ENCODE measurements at places on chromosomes 5 and 9.

GRCh38 chr9:34252670-34253459 lies 74.0 kb downstream of the UBAP1 start:
- DNase-seq = peak; percentile 46

DNA sequence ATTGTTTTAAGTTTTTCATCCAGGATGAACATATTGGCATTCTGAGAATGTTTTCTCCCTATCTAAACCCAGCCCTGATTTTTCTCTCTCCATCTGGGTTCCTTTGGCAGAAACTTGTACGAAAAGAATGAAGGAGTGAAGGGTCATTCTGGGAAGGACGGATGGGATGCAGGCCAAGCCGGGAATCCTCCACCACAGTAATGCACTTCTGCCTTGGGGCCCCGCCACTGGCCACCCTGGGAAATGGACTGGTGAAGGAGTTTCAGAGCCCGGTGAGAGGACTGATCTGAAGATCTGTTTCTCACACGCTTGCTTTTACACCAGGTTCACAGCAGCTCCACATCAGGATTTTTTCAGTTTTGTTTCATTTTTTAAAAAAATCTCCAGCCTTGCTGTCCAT lies 554.8 kb downstream of the BNC2 start:
- peak; percentile 17 for DNase-seq

DNA sequence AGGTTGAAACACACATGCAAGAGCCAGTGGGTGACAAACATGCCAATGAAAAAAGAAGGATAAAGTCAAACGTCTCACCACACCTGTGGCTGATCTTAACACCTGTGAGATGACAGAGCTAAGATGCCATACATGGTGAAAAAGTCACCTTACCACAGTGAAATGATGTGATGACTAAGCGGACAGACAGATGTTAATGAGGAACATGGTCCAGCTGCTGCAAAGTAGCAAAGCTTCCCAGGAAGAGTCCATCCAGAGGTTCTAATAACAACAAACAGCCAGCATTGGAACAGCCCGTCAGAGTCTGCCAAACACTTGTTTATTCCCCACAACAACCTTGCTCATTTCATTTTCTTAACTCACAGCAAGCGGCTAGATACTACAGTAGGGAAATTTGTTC lies 1.9 kb downstream of the KIAA1191 start:
- no peak for DNase-seq

- no peak for DNase-seq
Measured at GRCh38 chr5:143646961-143647360, 165.0 kb upstream of the HMHB1 start.

DNA sequence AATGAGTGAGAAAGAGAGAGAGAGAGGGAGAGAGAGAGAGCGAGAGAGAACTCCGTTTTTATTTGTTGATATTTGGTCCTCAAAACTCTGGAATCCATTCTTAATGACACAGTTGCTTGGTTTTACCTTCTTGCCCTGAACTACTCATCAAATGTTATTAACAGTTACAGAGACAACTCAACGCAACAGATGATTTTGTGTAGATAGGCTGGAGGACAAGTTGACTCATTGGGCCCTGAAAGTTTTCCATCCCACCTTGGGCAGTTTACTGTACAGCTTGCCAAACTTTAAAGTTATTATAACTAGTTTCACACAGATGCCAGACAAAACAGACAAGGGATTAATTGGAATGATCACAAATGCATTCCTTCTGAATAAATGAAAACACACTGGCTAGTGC lies 339.9 kb downstream of the ARL15 start:
- peak; percentile 38 for DNase-seq

DNA sequence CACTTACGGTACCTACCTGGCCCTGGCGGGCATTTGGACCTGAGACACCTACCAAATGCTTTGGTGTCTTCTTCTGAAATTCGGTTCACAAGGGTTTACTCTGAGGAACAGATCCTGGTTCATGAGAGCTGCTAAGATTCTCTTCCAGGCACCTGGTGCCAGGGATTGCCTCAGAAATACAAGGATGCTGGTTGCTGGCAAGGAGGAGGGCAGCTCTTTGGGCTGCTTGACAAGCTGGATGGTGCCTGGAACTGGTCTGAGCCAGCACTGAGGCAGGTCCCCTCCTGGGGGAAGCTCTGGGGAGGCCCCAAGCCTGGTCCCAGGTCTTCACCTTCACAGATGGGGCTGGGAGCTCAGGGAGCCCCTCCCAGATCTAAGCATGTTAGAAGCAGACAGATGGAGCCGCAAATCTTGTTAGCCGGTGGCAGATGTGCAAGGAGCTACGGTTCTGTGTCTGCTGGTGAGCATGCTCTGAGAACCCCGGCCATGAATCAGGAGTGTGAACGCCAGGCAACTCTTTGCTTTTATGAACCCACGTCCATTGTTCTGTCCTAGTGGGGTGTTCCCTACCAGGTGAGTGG lies 16.3 kb downstream of the FABP6 start:
- DNase-seq = no peak

- DNase-seq = no peak
Measured at GRCh38 chr5:151886546-151887275, 37.9 kb downstream of the GLRA1 start.

- no peak for DNase-seq
Measured at GRCh38 chr9:109303900-109304299, 17.0 kb downstream of the EPB41L4B start.

GRCh38 chr5:68729678-68730077 lies 364.1 kb upstream of the SLC30A5 start:
- DNase-seq = no peak

DNA sequence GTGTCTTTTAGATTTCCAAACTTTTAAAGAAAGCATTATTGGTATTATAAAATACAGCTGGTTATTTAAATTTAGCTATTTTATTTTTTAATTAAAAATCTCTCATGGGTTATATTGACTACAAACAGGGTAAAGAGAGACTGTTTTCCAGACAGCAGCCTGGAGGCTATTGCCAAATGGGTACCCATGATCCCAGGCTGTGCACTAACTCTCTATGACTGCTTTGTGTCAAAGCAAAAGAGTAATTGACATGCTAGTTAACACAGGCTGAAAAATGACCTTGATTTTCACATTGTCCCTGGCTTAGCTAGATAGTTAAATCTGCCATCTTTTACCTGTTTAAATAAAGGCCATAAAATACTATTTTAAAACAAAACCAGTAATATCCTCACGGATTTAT lies 589.7 kb downstream of the ANXA1 start:
- DNase-seq = no peak

GRCh38 chr9:114805670-114806525 lies at the start of gene TNFSF15:
TSS of gene TNFSF15 (minus strand) at chr9:114806039. CDS start at chr9:114806012, 27 bp downstream.
- peak; percentile 61 for DNase-seq

- DNase-seq = no peak
Measured at GRCh38 chr5:57509501-57510260, 27.1 kb upstream of the ACTBL2 start.

- no peak for DNase-seq
Measured at GRCh38 chr5:6424110-6424659, 24.5 kb upstream of the UBE2QL1 start.

GRCh38 chr5:32076699-32077695 lies 97.1 kb downstream of the GOLPH3 start:
- DNase-seq = peak; percentile 63

DNA sequence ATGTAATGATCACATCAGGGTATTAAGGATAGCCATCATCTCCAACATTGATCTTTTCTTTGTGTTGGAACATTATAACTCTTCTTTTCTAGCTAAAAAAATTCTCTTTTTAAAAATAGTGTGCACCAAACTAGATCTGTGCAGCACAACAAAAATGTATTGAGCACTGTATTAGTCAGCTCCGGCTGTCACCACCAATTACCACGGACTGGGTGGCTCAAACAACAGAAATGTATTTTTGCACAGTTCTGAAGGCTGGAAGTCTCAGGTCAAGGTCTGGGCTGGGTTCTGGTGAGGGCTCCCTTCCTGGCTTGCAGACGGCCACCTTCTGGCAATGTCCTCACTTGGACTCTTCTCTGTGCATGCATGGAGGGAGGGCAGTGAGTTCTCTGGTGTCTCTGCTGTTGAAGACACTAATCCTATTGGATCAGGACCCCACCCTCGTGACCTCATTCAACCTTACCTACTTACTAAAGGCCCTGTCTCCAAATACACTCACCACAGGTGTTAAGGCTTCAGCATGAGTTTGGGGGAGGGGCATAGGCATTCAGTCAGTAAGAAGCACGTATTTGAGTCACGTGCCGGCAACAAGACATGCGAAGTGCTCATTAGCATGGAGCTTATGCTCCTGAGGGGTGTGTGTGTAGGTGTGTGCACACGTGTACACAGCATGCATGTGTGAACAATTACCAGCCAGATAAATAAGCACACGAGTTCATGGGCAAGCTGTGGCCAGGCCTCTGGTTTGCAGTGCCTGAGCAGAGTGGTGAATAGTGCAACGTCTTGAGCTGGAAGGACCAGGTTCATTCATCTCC lies 89.4 kb upstream of the SH3PXD2B start:
- no peak for DNase-seq

DNA sequence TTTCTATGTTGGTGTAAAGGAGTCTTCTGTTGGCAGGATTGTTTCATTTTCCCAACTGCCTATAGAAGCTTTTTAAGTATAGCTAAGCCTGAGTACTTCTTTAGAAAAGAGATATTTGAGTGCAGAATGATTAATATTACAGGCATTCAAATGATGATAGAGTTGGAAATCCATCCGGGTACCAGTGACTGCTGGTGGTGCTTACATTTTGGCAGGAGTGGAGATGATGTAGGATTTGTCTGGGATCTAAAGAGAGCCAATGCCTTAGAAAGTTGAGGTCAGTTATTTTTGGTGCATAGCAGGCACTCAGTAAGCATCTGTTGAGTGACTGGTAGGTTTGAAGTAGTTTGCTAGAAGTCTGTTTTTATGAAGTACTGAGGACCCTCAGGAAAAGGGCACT lies 433.5 kb downstream of the DMAC1 start:
- peak; percentile 14 for DNase-seq

DNA sequence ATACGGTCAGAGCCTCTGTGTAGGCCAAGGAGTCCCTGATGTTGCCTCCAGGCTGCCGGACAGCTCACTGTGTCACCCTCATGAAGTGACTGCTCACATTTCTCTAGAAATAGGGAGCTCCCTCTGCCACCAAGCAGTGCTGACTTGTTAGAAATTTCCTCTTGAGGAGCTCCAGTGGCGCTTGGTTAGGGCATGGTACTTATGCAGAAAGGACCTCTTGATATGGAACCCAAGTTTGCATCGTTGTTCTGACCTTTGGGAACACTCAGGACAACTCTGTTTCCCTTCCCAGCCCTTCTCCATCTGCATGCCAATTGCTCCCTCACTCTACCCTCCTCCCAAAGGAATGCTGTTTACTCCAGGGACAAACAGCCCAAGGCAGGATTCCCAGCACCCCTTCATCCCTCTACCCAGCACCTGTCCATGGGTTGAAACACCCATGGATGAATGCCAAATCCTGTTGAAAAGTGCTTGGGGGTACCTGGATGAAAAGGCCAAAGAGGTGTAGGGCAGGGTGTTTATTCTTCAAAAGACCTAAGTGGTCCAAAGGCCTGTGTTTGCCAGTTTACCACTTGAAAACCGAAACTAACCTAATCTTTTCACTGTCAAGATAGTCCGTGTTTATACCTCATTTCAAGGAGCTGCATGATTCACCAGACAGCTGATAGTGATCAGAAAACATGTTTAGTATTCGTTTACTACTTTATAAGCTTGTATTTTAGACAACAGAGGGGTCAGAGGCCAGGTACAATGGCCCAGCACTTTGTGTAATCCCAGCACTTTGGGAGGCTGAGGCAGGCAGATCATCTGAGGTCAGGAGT lies 51.1 kb downstream of the KLF4 start:
- DNase-seq = peak; percentile 29

DNA sequence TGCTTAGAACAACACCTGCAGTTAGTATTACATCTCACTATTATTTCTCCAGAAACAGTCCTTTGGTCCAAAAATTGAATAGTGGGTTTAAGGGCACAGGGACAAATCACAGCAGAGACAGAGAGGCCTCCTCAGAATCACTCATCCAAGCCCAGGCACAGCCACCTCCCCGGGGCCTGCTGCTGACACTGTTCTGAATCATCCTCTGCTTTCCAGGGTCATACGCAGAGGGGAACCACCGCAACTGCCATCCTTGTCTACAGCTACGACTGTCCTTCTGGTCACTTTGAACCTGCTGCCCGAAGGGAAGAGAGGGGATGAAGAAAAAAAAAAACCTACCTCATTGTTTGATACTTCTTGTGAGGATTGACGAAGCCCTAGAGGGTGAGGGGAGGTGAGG lies 35.3 kb upstream of the MAN2A1 start:
- no peak for DNase-seq

DNA sequence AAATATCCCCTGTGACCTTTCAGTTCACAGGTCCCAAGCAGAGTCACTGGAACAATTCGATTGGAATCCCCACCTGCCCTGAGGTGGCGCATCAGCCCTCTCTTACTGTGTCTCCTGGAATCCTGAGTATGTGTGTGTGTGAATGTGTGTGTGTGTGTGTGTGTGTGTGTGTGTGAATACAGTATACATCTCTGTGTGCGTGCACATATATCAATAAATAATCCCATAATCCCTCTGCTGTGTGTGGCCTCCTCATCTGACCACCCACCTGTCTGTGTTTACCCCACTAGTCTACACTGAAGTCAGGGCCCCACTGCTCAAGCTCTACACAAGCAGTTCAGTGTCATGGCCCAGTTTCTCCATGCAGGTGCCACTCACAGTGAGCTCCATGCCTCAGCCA lies 187.4 kb downstream of the ERCC6L2 start:
- no peak for DNase-seq

GRCh38 chr9:121560921-121561320 lies 61.3 kb upstream of the GGTA1 start:
- no peak for DNase-seq

- DNase-seq = no peak
Measured at GRCh38 chr9:8457055-8457454, 657.5 kb upstream of the DMAC1 start.

DNA sequence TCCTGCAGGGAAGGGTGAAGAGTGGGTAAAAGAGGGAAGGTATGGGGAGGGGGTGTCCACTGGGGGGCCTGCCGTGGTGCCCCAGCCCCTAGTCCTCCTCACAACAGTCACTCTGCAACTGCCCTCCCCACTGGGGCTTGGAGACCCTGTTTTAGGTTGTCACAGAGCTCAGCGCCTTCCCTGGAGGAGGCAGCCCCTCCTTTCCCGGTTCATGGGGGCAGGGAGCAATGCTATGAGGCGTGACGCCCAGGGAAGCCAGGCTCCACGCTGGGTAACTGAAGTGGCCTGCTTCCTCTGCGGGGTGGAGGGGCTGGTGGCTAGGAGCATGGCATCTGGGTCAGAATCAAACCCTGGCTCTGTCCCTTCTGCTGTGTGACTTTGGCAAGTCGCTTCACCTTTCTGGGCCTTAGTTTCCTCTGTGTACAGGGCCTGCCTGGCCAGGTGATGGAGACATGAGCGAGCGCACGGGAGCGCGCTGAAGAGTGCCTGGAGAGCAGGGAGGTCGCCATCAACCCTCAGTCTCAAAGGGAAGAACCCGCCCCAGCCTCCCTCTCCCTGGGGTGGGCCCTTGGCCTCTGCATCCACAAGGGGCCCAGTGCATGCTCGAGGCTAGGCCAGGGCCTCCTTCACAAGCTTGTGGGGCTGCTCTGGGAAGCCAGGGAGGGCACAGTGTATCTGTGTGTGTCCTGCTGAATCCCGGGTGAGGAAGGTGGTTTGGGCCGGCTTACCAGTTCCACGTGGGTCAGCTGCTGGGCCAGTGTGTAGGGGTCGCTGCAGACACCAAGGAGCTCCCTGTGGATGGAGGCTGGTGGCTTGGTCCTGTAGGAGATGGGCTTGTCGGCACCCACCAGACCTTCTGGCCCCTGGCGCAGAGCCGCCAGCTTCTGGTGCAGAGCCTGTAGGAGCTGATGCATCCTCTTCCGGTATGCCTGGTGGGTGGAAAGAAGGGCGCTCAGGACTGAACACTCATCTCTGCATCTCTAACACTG lies 56.4 kb upstream of the RNF130 start:
- DNase-seq = no peak

- DNase-seq = peak; percentile 78
Measured at GRCh38 chr5:118791926-118792734, 196.2 kb downstream of the DTWD2 start.

All from iris pigment epithelial cell (primary cell).